ENCODE measurements at places on chromosomes 5 and 9.

DNA sequence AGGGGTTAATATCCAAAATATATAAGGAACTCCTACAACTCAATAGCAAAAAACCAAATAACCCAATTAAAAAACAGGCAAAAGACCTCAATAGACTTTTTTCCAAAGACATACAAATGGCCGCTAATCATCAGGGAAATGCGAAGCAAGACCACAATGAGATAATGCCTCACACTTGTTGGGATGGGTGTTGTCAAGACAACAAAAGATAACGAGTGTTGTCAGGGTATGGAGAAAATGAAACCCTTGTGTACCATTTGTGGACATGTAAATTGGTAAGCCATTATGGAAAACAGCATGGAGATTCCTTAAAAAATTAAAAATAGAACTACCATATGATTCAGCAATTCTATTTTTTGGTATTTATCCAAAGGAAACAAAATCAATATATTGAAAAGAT is 620.2 kb downstream of the ACTL7B start:
- no peak for DNase-seq

DNA sequence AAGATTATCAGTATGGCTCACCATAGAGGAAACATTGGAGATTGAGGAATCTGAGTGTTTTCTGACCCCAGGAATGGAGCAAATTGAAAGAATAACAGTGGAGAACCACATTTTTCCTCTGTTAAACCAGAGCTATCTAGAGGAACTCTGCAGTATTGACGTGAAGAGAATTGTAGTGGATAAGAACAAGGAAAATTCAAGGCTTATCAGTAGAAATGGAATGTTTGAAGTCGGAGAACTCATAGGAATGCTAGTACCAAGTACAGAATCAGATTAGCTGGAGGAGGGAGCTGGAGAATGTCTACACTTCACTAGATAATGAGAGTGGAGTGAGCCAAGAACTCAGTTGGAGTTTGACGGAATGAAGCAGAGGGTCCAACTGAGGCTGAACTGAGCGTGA is 50.3 kb downstream of the SNCAIP start:
- no peak for DNase-seq

DNA sequence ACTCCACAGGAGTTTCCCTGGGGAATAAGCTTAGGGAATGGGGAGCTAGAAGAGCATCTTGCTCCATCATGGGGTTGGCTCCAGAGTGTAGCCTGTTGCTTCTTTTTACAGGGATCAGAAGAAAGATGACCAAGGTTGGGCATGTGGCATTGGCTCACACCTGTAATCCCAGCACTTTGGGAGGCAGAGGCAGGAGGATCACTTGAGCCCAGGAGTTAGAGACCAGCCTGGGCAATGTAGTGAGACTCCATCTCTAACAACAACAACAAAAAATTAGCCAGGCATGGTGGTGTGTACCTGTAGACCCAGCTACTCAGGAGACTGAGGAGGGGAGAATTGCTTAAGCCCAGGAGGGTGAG is 18.4 kb downstream of the NUDT2 start:
- no peak for DNase-seq

DNA sequence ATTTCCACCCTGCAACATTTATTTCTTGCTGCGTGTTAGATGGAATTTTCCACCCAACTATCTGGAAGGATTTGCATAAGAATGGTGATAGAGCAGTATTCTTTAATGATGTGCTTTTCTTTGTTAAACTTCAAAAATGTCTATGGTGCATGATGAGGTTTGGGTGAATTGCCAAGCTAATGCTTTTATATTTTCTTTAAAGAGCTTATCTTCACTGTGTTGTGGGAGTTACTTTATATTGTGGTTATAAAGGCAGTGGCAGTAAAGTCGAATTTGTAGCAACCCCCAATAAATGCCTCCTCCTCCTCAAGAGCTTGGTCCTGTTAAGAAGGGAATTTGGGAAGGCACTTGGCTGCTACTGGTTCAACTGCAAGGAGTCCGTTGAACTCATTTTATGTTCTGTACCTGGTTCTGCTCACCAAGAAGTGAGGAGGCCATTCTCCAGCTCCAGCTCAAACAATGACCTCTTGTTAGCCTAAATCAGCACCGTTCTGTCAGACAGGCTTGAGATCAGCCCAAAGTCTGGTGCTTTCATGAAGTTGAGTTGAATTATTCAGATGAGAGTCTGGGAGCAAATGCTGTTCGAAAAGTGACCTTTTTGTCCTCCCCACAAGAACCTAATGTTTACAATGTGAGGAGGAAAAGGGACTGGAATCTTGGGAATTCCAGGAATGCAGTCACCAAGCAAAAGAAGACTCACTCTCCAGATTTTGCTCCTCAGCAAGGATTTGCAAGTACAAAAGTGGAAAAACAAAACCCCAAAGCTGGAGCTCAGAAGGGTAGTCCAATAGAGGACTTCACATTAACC is 217.0 kb downstream of the TMEM38B start:
- no peak for DNase-seq

GRCh38 chr9:120474591-120475243 is 105.2 kb downstream of the CDK5RAP2 start:
- DNase-seq, result no peak

All from GM13976 (cell line).